ENCODE measurements at places on chromosomes 12 and 14.

- DNase-seq = no peak
Measured at GRCh38 chr14:86027144-86027543, 497.2 kb downstream of the FLRT2 start.

DNA sequence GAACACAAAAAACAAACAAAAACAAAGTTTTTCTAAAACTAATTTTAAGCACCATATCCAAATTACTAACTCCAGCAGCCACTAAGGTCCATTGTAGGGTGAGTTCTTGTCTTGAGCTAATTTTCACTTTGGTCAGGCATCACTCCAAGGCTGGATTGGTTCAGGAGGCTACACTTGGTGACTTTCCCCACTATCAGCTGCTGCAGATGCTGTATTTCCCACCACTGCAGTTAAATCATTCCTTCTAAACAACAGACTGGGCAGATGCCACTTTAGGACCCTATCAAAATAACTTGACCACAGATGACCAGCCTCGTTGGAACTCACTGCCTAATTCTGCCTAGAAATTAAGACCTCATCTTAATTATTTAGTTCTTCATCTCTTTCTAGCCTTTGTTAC, 140.5 kb downstream of the SLC16A7 start:
- DNase-seq = no peak

- DNase-seq = no peak
Measured at GRCh38 chr14:53953002-53953827, 3.4 kb downstream of the BMP4 start.

GRCh38 chr14:65957631-65958205, 528.5 kb upstream of the CCDC196 start:
- no peak for DNase-seq

DNA sequence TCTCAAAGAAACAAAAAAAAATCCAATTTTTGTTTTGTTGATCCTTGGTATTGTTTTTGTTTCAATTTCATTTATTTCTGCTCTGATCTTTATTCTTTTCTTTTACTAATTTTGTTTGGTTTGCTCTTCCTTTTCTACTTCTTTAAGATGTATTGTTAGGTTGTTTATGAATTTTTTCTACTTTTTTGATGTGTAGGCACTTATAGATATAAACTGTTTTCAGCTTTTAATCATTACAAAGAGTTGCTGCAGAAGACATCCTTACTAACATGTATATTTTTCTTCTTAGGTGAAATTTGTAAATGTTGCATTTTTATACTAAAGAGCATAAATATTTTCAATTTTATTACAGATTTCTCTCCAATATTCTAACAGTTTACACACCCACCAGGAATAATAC, 69.8 kb downstream of the KNTC1 start:
- DNase-seq = no peak

DNA sequence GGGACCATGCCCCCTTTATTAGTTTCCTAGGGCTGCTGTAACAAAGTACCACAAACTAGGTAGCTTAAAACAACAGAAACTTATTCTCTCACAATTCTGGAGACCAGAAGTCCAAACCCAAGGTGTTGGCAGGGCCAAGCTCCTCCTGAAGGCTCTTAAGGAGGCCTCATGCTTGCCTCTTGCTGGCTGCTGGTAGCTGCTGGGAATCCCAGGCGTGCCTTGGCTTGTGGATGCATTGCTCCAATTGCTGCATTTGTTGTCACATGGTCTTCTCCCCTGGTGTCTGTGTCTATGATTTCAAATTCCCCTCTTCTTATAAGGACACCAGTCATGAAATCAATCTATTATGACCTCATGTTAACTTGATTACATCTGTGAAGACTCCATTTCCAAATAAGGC, 11.2 kb downstream of the SLC17A8 start:
- DNase-seq = no peak

GRCh38 chr14:22476887-22477286, 112.1 kb downstream of the DAD1 start:
- DNase-seq = no peak

DNA sequence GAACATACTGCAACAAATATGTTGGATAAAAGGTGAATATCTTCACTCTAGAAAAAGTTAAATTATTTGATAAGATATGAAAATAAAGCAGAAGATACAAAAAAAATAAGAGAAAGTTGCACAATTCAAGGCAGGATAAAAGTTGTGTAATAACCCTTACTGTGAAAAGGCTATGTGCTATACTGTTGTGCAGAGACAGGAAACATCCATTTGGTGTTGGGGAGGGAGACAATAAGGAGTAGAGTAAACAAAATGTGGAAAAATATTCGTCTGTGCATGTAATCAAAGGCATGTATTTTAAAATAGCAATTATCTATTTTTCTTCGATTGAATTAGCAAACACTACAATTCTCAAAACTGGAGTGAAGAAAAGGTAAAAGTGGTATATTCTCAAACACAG, 34.8 kb downstream of the PTHLH start:
- no peak for DNase-seq

GRCh38 chr12:128571906-128572810, 251.6 kb downstream of the SLC15A4 start:
- DNase-seq = no peak

DNA sequence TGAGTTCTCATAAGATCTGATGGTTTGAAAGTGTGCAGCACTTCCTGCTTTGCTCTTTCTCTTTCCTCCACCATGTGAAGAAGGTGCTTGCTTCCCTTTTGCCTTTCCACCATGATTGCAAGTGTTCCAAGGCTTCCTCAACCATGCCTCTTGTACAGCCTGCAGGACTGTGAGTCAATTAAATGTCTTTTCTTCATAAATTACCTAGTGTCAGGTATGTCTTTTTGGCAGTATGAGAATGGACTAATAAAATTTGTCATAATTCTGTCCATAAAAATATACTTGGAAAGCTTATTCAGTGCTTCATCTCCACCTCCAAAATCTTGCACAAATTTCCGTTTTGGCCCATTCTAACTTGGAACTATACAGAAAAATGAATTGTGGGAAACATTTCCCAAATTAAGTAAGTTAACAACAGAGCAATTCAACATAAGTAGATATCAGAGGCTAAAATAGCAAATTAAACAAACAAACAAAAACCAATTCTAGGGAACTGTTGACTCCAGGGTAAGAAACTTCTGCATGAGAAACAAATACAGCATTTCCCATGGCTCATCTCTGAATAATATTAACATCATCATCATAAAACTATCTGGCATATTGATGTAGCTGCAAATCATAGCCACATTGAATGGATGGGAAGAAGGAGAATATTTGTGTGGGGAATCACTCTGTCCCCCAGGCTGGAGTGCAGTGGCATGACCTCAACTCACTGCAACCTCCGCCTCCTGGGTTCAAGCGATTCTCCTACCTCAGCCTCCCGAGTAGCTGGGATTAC, 459.5 kb upstream of the FAR2 start:
- DNase-seq = no peak

DNA sequence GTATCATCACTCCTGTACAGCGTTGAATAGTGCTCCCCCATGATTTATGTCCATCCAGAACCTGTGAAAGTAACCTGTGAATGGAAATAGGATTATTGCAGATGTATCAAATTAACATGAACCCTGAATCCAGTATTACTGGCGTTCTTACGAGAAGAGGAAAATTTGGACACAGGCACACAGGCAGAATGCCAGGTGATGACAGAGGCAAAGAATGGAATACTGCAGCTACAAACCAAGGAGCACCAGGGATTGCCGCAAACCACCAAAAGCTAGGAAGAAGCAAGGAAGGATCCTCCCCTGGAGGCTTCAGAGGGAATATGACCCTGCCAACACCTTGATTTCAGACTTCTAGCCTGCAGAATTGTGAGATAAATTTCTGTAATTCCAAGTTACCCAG, 113.5 kb upstream of the EGLN3 start:
- no peak for DNase-seq

- DNase-seq = no peak
Measured at GRCh38 chr14:100104523-100105300, 39.5 kb downstream of the EVL start.

GRCh38 chr12:16012117-16012516, 101.0 kb downstream of the DERA start:
- DNase-seq = no peak

- no peak for DNase-seq
Measured at GRCh38 chr14:35855876-35856481, 29.8 kb downstream of the BRMS1L start.

DNA sequence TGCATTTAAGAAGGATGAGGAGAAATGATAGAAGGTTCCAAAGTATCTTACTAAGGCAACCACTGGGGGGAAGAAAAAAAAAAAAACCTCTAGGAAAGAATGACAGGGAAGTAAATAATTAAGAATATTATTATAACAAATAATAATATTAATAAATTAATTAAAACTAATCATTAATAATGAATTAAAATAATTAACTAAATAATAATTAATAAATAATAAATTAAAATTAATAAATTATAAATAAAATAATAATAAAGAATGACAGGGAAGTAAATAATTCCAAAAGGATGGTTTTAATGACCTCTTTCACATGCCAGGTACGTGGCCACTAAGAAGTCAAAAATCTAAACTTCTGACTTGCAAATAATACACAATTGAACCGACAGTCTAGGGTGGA, 9.9 kb downstream of the DBX2 start:
- no peak for DNase-seq

DNA sequence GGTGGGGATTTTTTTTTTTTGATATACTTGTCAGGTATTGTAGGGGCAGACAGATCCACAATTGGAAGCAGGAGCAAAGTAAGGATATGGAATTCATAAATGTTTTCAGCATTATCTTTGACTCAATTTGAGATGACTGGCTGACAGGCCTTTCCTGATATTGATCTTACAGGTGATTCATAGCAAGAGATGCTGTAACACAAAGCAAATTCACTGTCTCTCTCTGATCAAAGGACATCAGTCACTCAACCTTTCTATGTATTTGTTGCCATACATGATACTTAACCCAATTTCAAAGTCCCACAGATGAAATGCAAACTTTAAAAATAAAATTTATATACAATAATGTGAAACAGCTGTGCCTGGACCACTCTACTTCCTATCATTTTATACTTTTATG, 1506.9 kb downstream of the AACS start:
- no peak for DNase-seq

GRCh38 chr12:130266751-130267150, 70.9 kb upstream of the PIWIL1 start:
- no peak for DNase-seq

- DNase-seq = no peak
Measured at GRCh38 chr12:103791350-103791920, 49.6 kb downstream of the NT5DC3 start.

- DNase-seq = no peak
Measured at GRCh38 chr12:110560946-110561345, 22.2 kb downstream of the PPTC7 start.

DNA sequence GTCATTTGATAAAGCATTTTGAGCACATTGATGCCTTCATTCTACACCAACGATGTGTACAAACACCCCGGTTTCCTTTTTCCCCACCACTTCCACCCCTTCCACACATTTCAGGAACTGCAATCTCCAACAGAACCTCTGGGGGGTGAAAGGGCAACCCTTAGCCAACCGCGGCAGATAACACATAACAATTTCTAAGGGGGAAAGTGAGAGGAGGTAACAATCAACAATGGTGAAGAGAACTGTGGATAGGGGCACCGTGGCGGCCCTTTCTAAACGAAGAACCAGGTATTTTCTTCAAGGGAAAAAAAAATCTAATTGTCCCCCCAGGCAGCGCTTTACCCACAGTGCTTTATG, 1.1 kb downstream of the KITLG start:
- DNase-seq = no peak

DNA sequence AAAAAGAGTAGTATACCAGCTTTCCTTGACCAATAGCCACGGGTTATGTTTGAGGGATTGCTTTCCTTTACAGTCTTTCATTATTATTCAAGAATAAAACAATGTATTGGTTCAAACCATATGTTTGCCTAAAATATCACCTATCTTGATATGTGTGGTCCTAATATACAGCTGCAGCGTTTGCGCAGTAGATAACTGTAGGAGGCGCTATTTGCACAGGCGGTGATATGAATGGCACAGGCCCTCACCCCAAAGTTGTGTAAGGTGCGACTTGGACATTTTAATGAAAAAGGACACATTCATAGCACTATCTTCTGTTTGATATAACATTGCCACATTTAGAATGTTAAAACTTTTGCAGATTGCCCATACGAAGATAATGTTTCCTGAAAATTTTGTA, 298.4 kb downstream of the TRHDE start:
- DNase-seq = no peak

- DNase-seq = no peak
Measured at GRCh38 chr12:130198026-130198662, 35.9 kb downstream of the FZD10 start.

GRCh38 chr12:2974560-2974971, 15.4 kb downstream of the TEAD4 start:
- no peak for DNase-seq

All from stimulated activated CD4-positive, alpha-beta T cell treated with anti-CD3 and anti-CD28 coated beads, Interleukin-4, amount 100 ng/mL, for 48 hours (primary cell).